ENCODE measurements at places on chromosomes 4 and X.

DNA sequence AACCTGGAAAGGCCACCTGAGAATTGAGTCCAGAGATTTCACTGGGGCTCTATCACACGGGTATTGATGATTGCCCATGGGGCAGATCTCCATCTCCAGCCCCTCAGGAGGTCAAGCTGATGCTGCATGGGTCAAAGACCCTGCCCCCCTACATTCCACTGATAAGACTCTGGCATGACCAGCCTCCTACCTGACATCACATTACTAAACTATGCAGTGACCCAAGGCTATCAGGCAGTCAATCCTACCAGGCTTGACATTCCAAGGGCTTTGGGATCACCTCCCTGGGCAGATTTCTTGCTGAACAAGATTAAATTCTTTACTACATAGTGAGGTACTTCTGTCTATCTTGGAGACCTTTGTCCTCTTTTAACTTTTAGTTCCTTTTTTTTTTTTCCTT, 192.7 kb upstream of the STS start:
- DNase-seq, result no peak

GRCh38 chr4:123469245-123469644, 72.7 kb downstream of the SPRY1 start:
- DNase-seq, result no peak

DNA sequence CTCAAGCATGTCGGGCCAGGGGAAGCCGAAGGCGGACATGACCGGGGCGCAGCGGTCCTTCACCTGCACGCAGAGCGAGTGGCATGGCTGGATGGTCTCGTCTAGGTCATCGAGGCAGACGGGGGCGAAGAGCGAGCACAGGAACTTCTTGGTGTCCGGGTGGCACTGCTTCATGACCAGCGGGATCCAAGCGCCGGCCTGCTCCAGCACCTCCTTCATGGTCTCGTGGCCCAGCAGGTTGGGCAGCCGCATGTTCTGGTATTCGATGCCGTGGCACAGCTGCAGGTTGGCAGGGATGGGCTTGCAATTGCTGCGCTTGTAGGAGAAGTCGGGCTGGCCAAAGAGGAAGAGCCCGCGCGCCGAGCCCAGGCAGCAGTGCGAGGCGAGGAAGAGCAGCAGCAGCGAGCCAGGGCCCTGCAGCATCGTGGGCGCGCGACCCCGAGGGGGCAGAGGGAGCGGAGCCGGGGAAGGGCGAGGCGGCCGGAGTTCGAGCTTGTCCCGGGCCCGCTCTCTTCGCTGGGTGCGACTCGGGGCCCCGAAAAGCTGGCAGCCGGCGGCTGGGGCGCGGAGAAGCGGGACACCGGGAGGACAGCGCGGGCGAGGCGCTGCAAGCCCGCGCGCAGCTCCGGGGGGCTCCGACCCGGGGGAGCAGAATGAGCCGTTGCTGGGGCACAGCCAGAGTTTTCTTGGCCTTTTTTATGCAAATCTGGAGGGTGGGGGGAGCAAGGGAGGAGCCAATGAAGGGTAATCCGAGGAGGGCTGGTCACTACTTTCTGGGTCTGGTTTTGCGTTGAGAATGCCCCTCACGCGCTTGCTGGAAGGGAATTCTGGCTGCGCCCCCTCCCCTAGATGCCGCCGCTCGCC, at the start of gene SFRP2:
Gene SFRP2, minus strand, starts transcription at position 671 of the 864 bp plus-strand sequence. Its CDS starts 248 bp downstream, at position 423.
- DNase-seq, result no peak

DNA sequence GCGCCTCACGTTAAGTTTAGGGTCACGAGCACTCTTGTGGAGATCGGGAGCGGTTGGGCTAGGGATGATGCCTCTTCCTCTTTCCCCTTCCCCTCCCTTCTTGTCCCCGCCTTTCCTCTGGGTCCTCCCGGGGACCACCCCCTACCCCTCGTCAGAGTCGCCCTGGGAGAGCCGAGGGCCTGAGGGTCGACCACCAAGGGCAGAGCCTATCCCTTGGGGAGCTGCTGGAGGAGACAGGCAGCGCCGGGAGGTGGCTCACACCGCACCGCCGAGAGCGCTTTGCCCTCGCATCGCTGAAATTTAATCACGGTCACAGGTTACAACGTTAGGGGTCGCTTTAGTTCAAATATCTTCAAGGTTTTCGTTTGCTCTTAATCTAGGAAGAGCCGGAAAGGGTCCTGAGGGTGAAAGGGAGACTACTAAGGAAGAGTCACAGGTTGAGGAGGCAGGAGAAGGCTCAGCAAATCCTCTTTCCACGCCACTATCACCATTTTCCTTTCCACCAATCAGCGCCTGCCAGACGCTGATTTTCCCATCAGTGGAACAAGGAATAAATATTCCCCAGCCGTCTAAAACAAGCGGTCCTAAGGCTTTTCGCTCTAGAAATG, 528 bp upstream of the SNCA start:
- peak; percentile 14 for DNase-seq

GRCh38 chrX:48021026-48021900, 14.5 kb downstream of the SPACA5 start:
- peak; percentile 77 for DNase-seq

- DNase-seq, result no peak
These were observed 72.9 kb downstream of the YIPF6 start for GRCh38 chrX:68571610-68572311.

DNA sequence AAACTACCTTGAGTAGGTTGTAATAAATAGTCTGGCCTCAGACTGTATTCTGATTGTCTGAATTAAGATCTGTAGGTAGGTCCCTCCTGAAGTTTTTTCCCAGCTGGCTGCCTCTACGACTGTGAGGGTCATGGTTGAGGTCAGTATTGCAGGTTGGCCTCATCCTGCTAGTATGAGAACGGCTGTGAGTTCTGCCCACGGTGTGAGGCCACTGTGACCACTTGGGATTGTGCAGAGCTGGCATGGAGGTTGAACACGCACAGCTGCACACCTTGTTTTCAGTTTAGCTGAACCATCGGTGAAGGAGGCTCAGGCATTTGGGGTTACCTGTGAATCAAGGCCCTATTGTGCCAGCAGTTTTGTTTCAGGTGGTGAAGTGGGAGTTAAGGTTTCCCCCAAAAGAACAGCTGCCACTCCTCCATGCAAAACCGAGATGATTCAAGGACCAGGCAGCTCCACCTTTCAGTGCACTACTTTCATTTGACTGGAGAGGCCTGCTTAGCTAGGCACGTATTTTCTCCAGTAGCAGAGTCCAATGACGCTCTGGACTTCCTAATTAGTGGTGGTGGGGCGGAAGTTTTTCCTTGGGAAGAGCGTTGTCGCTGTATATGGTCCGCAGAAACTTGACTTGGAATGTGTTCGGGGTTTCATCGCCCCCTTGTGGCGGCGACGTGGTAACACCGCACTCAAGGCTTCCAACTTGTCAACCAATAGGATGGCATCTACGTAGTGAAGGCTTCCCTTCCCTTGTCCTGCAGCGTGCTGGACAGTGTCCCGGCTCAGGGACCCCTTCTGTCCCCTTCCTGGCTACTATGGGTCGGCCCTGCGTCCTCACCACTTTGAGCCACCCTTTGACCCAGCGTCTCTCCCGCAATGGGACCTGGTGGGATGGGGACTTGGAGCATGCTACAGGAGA, 13.8 kb downstream of the CMC4 start:
- DNase-seq, result peak; percentile 45

DNA sequence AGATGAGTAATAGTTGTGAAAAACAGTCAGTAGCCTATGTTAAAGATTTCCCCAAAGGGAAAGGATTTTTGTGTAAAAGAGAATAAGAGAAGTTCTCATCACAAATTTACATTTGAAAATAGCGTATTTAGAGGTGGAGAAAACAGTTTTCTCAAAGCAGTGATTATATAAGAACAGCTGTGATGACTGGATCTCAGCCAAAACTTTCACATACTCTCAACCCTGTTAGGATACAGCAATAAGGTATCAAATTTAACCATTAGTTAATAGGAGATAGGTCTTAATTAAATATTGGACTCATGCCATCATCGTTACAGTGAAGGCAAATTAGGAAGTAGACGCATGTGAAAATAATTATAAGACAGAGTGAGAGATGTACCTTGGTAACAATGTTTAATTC, 622.7 kb downstream of the PCDH18 start:
- DNase-seq, result no peak

- no peak for DNase-seq
These were observed 116.1 kb upstream of the PLAC1 start for GRCh38 chrX:134774190-134775048.
